ENCODE measurements at places on chromosomes 13 and 19.

DNA sequence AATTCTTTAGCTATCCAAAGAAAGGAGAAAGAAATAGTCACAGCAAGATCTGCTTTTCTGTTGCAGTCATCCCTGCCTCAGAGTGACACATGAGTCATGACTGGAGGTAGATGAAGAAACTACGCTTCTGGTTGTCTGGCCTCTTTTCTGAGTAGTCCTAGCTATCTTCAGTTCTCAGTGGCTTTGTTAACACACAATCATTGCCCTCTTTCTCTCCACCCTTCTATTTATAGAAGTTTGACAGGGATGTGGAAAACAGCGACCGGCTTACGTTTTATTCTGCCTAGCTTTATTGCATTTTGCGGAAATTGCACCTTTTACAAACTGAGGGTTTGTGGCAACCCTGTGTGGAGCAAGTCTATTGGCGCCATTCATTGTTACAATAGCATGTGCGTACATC lies 26.7 kb downstream of the SPATA13 start:
- DNase-seq: no peak

DNA sequence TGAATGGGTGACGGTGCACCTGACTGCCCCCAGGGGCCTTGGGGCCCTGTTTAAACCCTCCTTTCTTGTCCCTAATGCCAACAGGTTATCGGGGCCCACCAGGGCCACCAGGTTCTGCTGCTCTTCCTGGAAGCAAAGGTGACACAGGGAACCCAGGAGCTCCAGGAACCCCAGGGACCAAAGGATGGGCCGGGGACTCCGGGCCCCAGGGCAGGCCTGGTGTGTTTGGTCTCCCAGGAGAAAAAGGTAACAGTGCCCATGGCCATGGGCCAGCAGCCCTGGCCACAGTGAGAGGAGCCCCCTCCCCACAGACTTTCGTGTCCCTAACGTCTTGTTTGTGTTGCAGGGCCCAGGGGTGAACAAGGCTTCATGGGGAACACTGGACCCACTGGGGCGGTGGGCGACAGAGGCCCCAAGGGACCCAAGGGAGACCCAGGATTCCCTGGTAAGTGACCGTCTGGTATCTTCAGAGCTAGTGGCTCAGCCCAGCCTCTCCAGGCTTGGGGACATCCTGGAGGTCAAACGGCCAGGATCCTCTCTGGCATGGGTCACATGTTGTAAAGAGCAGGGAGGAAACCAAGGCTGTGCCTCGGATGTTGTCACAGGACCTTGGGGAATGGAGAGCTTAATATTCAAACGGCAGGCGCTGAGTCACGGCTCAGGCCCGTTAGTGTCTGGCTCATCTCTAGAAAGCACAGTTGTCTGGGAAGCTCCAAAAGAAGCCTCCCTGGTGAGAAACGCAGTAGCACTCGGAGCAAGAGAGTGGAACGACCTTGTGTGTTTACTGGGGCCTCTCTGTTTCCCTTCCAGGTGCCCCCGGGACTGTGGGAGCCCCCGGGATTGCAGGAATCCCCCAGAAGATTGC lies 58.3 kb downstream of the RAB20 start:
- DNase-seq: no peak

- no peak for DNase-seq
Measured at GRCh38 chr13:98486412-98486811, 90.5 kb downstream of the STK24 start.

DNA sequence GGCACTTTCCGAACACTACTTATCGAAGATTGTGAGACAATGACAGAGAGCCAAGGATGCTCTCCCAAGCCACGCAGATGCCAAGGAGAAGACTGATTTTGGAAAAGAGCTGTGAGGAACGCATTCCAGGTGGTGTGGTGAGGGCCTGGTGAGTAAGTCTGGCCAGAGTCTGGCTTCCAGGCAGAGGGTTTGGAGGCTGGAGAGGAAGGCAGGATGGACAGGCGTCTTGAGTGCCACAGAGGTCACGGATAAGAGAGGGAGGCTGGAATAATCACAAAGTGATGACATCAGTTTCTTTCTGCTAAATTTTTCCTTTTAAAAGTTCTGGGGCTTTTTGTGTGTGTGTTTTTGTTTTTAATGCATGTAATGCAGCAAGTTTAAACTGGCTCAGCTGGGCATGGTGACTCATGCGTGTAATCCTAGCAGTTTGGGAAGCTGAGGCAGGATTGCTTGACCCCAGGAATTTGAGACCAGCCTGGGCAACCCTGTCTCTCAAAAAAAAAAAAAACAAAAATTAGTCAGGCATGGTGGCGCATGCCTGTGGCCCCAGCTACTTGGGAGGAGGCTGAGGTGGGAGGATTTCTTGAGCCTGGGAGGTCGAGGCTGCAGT lies 235.1 kb downstream of the NALCN start:
- no peak for DNase-seq

DNA sequence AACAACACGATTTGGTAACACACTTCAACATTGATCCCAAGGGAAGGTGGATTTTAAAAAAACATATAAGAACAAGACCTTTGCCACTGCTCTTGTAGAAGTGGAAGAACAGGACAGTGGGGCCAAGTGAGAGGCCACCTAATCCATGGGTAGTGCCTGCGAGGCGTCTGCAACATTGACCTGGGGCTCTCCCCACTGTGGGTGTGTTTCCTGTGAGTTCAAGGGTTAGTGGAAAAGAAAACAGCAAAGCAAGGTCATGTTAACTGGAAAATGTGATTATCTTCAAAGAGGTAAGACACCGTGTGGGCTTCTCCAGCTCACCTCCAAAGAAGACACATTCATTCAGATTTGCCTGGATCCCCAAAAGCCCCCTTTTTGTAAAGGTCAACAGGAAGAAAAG lies 327.0 kb downstream of the UQCRFS1 start:
- DNase-seq: no peak

- DNase-seq: no peak
Measured at GRCh38 chr13:61149331-61149730, 266.3 kb downstream of the PCDH20 start.

GRCh38 chr19:42207767-42208271 lies 9.7 kb downstream of the DEDD2 start:
- DNase-seq: peak; percentile 46

- no peak for DNase-seq
Measured at GRCh38 chr13:92761710-92762109, 464.9 kb upstream of the GPC6 start.

GRCh38 chr19:4897146-4897545 lies 5.5 kb downstream of the ARRDC5 start:
- DNase-seq: no peak

DNA sequence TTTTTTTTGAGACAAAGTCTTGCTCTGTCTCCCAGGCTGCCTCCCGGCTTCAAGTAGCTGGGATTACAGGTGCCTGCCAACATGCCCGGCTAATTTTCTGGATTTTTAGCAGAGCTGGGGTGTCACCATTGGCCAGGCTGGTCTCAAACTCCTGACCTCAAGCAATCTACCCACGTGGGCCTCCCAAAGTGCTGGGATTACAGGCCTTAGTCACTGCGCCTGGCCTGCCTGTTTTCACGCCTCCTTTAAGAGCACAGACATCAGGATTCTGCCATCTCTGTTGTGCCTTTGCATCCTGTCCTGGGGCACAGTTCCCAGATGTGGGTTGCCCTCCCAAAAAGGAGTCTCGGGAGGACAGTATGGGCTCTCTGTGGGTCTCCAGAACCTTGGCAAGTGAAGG lies 2.5 kb upstream of the PRAM1 start:
- no peak for DNase-seq

DNA sequence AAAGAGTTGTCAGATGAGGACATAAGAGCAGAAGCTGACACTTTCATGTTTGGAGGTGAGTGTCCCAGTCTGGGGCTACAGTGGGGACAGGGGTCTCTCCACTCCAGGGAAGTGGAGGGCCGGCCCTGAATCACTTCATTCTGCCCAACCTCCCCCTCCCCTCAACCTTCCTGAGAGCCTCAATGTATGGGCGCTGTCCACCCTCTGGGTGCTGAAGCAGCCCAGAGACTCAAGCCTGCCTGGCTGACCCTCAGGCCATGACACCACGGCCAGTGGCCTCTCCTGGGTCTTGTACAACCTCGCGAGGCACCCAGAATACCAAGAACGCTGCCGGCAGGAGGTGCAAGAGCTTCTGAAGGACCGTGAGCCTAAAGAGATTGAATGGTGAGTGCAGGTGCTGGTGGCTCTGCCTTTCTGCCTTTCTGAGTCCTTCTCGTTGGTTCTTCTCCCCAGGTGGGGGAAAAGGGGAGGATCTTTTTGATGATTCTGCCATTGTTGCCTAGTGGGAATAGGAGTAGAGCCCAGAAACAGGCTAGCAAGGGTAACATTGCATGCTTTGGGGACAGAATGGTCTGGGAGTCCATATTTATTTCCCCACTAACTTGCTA lies 8.8 kb downstream of the CYP4F8 start:
- DNase-seq: no peak

- DNase-seq: no peak
Measured at GRCh38 chr13:33787051-33787591, 30.8 kb upstream of the RFC3 start.

- no peak for DNase-seq
Measured at GRCh38 chr13:29597706-29598105, 2.2 kb upstream of the SLC7A1 start.

- DNase-seq: peak; percentile 72
Measured at GRCh38 chr19:8517551-8518442, 3.8 kb upstream of the ZNF414 start.

GRCh38 chr19:41792513-41793413 lies 3.6 kb upstream of the CEACAM3 start:
- DNase-seq: peak; percentile 43

GRCh38 chr19:41194157-41194552 lies 1.1 kb downstream of the CYP2S1 start:
- DNase-seq: no peak

DNA sequence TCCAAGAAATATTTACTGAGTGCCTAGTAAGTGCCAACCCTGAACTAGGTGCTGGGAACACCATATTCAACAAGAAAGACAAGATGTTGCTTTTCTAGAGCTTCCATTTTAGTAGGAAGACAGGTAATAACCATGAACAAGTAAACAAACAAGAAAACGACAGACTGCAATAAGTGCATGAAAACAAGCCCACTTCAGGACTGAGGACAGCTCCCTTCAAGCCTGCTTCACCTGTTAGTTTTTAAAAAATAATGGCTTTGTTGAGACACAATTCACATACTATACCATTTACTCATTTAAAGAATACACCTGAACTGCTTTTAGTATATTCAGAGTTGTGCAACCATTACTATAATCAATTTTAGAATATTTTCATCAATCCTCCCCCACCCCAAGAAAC lies 30.4 kb downstream of the CYP4F22 start:
- no peak for DNase-seq

GRCh38 chr13:43134868-43135267 lies 111.5 kb downstream of the DNAJC15 start:
- no peak for DNase-seq

- DNase-seq: no peak
Measured at GRCh38 chr19:42538841-42539709, 10.8 kb upstream of the CEACAM1 start.

- no peak for DNase-seq
Measured at GRCh38 chr13:90448466-90449037, 898.9 kb upstream of the MIR17HG start.

DNA sequence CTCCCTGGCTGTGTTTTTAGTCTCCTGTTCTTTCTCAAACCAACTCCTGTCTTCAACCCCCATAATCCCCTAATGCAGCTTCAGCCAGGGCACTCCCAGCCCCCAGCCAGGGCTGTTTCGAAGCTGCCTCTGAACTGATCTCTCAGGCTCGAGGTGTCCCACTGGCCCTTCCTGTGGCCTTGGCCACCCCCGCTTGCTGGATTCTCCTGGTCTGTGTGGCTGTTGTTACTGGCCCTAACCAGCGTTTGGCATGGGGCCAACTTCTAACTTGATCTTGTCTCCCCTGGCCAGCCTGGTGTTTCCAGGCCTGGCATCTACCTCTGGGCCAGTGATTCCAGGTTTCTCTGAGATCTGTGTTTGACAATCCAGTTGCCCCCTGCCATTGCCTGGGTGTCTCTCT lies 11.0 kb downstream of the XAB2 start:
- DNase-seq: no peak

DNA sequence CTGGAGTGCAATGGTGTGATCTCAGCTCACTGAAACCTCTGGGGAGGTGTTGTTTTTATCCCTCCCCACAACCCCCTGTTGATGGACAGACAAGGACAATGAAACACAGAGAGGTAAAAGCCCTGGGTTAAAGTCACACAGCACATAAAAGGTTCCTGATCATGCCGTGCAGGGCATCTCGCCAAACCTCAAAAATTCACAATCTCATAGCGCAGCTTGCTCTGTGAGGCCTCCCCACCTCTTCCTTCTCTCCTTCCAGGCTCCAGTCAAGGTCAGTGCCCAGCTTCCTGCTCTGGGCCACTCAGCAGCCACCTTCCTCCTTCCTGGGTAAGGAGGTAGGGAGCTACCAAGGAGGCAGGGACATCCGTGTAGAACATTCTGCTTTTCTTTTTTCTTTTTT lies 2.3 kb downstream of the FUT2 start:
- no peak for DNase-seq

DNA sequence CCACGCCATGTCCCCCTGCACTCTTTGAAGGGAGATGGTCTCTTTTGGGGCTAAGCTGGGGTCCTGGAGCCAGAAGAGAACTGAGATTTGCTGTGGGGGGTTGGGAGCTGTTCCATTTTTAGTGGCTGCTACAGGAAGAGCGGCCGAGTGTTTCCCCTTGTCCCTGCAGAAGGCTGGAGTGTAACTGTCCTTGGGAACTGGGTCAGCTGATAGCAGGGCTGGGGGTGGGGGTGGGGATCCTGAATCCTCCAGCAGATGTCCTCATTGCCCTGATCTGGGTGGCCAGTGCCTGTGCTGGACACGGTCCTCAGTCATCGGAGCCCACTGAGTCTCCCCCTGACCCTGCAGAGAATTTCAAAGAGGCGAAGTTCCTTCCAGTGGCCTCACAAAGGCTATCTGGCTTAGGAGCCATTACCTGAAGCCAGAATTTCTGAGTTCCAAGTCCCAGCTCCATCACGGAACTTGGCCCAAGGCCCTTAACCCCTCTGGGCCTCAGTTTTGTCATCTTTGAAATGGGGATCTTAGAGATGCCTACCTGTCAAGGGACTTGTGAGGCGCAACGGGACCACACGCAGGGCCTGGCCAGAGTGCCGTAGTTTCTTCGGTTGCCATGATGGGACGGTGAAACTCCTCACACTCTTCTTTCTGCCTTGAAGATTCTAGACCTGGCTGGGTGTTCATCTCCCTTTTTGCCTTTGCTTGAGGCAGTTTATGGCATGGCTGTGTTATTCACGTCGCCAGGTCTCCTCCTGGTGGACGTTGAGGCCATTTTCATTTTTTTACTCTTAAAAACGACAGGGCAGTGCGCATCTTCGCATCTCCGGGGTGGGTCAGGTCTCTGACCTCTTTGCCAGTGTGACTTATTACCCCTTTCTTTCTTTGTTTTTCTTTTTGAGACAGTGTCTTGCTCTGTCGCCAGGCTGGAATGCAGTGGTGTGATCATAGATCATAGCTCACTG lies 51.9 kb downstream of the DNM2 start:
- DNase-seq: no peak
